ENCODE measurements at places on chromosomes 7 and 10.

- DNase-seq, result no peak
Measured at GRCh38 chr10:108445746-108446145, 1281.2 kb upstream of the SORCS1 start.

DNA sequence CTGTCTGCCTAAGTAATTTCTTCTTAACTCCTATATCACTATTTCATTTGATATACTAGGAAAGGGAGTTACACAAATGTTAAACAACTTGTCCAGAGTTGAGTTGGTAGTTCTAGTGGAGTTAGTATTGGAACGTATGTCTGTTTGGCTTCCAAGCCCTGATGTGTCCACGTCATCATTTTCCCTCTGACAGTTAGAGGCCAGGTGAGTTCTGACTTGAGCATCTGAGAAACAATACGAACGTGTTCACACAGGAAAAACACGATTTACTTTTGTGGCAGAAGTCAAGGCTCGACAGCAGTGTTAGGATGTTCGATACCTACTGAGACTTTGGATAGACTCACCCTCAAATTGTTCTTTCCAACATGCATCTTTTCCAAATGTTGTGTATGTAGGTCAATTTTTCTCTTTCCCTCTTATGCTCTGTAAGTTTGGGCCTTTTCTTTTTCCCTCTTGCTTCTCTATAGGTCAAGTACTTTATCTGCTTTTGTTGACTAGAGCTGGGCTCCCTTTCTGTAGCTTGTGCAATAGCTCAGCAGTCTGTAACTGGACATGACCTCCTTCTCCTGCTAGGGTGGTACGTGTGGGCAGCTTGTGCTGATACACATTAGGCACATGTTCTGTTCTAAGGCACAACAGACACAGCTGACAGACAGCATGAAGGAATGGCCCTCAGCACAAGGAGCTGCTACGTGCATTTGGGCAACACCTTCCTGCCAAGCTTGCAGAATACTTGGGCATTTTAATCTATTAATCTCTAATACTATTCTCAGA lies 222.9 kb downstream of the PTEN start:
- DNase-seq, result no peak

- DNase-seq, result no peak
Measured at GRCh38 chr7:106617860-106618259, 43.1 kb downstream of the CCDC71L start.

DNA sequence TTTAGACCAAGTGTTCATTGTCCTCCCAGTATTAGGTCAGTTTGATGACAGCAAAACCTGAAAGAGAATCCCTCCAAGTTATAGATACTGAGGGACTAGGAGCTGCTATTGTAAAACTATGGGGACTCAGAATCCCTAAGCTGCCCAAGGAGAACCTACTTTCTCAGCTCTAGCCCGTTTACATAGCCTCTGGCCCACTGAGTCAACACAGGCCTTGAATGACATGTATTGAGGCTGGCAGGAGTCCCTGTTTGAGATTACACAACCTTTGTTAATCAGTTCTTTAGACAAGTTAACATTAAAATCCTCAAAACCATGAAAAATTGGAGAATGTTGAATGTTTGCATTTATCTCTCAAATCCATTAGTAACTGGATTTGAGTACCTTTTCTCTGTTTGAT lies 1079.0 kb downstream of the KCNMA1 start:
- no peak for DNase-seq

- no peak for DNase-seq
Measured at GRCh38 chr10:6665847-6666246, 85.8 kb upstream of the PRKCQ start.

DNA sequence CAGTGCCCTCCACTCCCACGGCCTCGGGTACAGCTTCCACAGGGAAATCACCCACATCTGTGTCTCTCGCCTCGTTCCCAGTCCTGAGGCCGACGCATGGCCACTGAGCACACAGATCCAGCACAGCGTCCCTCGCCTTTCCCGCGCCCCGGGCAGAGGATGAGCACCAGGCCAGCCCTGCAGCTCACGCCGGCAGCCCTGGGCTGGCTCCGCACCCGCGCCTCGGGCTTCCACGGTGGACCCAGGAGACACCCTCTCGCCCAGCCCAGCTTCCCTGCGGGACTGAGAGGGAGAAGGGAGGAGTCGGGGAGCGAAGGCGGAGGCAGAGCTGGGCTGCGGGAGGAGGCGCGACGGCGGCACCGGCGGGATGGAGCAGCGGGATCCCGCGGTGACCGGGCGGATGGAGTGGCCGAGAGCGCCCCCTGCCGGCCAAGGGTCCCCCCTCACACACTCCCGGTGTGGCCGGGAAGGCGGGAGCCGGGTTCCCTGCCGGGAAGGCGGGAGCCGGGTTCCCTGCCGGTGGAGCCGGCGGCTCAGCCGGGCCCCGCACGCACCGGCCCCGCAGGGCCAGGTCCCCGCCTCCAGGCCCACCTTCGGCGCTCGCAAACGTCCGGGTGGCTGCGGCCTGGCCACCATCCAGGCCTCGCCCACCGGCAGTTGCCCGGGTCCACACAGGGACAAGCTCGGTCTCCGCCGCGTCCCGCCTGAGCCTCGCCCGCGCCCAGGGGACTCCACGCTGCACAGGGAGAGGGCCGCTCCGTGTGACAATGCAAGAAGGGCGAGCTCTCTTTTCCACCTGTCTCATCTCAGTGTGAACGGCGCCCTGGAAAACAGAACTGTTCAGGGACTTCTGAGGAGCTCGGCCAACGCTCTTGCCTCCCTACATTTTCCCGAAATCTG lies 110.3 kb upstream of the LANCL2 start:
- no peak for DNase-seq

DNA sequence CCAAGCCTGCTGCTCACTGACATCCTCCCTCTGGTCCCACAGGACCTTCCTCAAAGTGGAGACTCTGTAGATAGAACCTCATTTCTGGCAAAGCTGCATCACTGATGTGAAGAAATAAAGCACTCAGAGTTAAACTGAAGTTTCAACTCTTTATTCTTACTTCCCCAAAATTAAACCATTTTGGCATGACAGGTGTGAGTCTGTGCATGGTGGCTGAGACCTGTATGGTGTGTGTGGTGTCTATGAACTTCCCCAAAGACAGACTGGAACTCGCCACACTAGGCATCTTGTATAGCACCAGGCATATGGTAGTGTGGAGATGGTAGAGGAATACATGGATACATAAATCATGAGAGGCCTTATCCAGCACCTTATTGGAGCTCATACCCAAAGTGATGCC lies 6.6 kb upstream of the WDFY4 start:
- DNase-seq, result no peak

- no peak for DNase-seq
Measured at GRCh38 chr10:110821508-110821907, 50.2 kb upstream of the PDCD4 start.

- DNase-seq, result no peak
Measured at GRCh38 chr7:157441023-157441399, 104.2 kb downstream of the DNAJB6 start.

- no peak for DNase-seq
Measured at GRCh38 chr10:75294031-75294437, 58.3 kb upstream of the COMTD1 start.

- no peak for DNase-seq
Measured at GRCh38 chr10:76070916-76071315, 639.5 kb downstream of the LRMDA start.

- DNase-seq, result no peak
Measured at GRCh38 chr7:149254181-149254858, 7.7 kb upstream of the ZNF783 start.

DNA sequence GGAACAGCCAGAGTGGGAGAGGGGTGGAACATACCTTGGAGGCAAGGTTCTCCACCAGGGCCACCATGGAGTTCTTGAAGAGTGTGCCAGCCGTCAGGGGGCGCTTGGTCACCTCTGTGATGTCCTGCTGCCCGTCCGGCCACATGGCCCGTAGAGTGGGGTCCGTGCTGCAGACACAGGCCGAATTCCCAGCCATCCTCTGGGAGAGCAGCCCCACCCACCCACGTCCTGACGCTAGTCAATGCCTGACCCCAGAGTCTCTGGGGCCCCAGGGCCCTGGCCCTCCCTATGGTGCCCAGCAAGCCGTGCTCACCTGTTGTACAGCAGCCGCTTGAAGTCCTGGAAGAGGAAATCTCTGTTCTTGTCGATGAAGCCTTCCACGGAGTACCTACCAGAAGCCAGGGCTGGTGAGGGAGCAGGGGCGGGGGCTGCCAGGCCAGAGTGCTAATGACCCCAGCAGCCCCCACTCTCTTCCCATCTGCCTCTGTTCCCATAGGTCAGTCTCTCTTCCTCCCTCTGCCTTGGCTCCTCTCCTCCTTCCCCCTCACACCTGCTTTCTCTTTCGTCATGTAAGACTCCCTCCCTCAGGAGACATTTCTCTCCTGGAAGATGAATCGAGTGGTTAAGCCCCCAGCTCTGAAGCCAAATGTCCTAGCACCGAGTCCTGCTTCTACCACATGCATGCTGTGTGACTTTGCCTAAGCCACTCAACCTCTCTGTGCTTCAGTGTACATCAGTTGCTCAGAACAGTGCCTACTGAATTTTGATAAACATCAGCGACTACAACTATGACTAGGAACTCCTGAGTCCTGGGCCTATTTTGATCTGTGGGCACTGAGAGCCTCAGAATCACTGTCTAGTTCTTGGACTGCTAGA lies 11.0 kb downstream of the MYO1G start:
- DNase-seq, result no peak

GRCh38 chr10:86211691-86212390 lies 154.8 kb downstream of the GRID1 start:
- DNase-seq, result no peak

DNA sequence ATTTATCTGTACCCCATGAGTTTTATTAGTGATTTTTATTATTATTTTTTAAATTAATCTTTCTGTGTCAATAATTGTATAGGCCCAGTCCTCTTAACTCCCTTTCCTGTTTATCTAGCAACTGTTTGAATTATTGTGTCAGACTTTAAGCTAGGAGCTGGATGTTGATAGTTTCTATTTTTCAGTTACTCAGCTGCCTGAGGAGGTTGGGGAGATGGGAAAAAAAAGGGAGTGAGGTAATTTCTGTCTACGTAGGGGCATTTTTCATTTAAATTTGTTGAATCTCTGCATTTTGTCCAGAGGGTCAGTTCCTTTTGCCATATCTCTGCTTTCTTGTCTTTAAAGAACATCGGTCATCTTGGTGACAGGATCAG lies 5.0 kb upstream of the ZNF518A start:
- DNase-seq, result peak; percentile 39

DNA sequence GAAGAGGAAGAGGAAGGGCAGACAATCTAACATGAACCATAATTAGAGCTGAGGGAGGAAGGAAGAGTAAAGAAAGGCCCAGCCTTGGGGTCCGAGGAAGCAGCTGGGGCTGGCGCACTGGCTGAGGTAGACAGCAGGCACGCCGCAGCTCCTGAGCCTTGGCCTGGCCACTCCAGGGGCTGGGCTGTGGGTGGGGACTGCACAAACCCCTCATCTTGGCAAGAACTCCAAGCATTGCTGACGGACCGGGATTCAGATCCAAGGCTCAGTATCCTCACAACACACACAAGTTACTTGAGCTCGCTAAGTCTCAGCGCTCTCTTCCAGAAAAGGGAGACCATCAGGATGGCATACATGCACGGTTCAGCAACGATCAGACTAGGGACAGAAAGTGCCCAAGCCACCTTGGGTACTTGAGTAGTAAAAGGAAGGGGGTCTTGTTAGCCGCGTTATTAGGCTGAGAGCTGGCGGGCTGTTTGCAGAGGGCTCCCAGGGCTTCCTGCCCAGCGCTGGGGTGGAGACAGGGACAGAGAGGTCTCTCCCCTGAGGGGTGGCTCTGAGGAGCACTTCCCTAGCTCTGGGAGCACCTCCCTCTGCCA lies 4.5 kb downstream of the TNS3 start:
- no peak for DNase-seq

DNA sequence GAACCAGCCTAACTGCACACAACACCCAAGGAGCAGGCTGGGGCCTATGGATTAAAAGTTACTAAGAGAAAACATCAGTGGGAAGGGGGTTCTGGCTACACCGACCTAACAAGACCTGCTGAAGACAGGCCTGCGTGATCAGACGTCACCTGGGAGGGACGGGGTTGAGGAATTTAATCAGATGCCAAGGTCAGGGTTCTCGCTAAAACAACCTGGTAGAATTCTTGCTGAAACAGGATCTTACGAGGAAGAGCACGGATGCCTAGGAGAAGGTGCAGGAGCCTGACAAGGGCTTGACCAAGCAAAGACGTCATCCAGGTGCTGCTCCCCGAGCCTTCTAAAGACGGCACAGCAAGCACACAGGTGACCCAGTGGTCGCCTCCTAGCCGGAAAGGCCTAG lies 1.6 kb downstream of the IDI2 start:
- no peak for DNase-seq

DNA sequence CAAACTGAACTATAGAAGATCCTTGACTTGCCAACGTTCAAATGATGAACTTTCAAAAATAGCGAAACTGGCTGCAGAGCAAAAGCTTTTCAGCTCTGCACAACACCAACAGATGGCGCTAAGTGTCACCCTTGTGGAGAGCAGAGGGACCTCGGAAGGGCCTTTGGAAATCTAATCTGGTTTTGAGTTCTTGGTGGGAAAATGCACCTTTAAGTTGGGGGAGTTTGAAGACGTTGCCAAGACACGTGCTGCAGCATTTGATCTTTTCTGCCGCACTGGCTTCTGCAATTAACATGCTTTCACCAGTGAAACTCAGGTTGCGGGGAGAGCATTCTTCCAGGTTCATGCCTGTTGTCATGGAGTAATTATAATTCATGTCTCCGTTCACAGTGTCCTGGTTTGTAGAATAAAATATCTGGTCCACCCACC lies 26.3 kb upstream of the WDR11 start:
- peak; percentile 35 for DNase-seq

- DNase-seq, result peak; percentile 30
Measured at GRCh38 chr10:58064714-58065528, 202.8 kb downstream of the IPMK start.

DNA sequence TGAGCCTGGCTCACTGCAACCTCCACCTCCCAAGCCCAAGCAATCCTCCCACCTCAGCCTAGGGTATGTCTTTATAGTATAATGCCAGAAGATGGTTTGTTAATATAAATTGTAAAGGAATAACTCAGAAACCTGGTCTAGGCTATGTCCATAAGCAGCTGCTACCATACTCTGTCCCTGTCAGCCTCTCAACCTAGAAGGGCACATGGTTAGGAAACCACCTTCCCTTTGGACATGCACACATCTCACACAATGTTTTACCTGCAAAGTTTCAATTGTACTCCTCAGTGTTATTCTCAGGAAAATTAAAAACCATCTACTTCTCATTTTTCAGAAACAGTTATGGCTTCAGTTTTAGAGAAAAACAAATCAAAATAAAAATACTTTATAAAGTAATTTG lies 40.1 kb downstream of the ARHGAP21 start:
- no peak for DNase-seq

- DNase-seq, result no peak
Measured at GRCh38 chr7:152574892-152575548, 100.9 kb downstream of the XRCC2 start.

GRCh38 chr10:125112697-125113494 lies 47.5 kb downstream of the CTBP2 start:
- DNase-seq, result no peak

- no peak for DNase-seq
Measured at GRCh38 chr10:96863922-96864543, 31.9 kb downstream of the LCOR start.

GRCh38 chr7:141421306-141421705 lies 129.9 kb upstream of the AGK start:
- no peak for DNase-seq

Data from AML-193 (cell line).